Stimulated activated CD4-positive, alpha-beta T cell treated with anti-CD3 and anti-CD28 coated beads, TNF-alpha, amount 100 ng/mL, for 1 hour (primary cell): ENCODE measurements at places on chromosomes 16 and 17.

GRCh38 chr16:10362077-10362863 lies 23.6 kb upstream of the ATF7IP2 start:
- DNase-seq: no peak

- DNase-seq: no peak
Measured at GRCh38 chr17:31174215-31174614, 79.4 kb downstream of the NF1 start.

DNA sequence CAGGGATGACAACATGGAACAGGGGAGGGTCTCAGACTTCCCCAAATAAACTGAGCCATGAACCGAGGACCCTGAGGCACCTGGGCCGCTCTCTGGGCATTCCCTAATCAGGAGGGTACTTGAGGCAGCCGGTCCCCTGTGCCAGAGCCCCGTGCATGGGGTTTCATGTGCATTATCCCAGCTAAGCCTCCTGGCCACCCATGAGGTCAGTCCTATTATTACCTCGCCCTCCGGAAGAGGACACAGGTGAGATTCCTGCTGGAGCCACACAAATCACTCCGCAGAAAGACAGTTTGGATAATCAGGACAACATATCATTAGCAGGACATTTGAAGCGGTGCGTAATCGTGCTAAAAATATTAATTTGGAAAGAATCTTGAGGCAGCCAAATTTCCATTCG lies 274.0 kb downstream of the PARN start:
- no peak for DNase-seq

DNA sequence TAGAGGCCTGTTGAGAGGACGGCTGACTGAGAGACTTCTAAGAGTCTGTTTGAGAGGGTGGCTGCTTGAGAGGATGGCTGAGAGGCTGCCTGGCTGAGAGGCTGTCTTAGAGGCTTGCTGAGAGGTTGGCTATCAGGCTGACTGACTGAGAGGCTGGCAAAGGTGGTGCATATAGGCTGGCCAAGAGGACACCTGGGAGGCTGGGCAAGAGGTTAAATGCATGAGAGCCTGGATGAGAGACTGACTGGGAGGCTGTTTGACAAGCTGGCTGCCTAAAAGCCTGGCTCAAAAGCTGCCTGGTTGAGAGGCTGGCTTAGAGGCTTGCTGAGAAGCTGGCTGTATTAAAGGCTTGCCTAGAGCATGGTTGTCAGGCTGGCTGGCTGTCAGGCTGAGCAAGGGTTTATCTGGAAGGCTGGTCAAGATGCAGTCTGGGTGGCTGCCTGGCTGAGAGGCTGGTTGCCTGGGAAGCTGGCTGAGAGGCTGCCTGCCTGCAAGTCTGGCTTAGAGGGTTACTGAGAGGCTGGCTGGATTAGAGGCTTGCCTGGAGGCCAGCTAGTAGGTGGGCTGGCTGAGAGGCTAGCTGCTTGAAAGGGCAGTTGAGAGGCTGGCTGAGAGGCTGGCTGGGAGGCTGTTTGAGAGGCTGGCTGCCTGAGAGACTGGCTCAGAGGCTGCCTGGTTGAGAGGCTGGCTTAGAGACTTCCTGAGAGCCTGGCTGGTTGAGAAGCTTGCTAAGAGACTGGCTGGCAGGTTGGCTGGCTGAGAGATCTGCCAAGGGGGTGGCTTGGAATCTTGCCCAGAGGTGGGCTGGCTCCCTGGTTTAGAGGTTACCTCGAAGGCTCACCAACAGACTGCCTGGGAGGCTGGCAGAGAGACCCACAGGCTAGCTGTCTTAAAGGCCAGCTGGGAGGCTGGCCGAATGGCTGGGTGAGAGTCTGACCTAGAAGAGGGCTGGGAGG lies 38.3 kb upstream of the ACSM2B start:
- no peak for DNase-seq

DNA sequence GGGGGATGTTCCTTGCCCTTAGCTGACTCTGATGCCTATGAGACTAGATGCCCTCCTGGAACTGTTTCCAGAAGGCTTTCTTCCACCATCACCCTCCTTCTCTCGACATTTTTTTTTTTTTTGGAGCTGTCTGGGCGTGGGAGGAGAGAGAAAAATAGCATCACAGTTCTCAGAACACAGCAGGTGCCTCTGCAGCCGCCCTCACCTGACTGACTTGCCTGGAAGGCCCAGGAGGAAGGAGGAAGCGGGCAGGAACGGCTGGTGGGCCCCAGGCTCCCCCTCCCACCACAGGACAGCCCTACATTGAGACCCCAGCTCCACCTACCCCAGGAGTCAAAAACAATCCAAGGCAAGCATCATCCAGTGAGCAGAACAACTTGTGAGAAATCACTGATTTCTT lies 20.3 kb upstream of the CACNG5 start:
- DNase-seq: no peak

DNA sequence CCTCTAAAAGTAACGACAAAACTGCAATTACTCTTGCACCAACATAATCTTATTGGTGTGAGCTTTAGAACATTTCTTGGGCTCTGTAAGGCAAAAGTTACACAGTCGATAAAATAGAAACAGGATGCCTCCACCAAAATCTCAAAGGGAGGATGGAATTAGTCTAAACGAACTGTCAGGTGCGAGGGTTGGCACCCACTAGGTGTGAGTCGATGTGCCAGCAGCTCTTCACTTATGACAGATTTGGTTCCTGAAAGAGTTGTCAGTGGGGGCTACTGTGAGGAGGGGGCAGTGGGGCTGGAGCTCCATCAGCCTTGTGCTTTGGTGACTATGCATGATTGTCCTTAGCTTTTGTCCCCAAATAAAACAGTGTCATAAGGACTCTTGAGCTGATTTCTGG lies 422.9 kb downstream of the TMEM114 start:
- no peak for DNase-seq

GRCh38 chr17:75191584-75191983 lies 8.8 kb upstream of the SUMO2 start:
- no peak for DNase-seq

- peak; percentile 28 for DNase-seq
Measured at GRCh38 chr17:75633486-75634375, 497 bp downstream of the SMIM5 start.

DNA sequence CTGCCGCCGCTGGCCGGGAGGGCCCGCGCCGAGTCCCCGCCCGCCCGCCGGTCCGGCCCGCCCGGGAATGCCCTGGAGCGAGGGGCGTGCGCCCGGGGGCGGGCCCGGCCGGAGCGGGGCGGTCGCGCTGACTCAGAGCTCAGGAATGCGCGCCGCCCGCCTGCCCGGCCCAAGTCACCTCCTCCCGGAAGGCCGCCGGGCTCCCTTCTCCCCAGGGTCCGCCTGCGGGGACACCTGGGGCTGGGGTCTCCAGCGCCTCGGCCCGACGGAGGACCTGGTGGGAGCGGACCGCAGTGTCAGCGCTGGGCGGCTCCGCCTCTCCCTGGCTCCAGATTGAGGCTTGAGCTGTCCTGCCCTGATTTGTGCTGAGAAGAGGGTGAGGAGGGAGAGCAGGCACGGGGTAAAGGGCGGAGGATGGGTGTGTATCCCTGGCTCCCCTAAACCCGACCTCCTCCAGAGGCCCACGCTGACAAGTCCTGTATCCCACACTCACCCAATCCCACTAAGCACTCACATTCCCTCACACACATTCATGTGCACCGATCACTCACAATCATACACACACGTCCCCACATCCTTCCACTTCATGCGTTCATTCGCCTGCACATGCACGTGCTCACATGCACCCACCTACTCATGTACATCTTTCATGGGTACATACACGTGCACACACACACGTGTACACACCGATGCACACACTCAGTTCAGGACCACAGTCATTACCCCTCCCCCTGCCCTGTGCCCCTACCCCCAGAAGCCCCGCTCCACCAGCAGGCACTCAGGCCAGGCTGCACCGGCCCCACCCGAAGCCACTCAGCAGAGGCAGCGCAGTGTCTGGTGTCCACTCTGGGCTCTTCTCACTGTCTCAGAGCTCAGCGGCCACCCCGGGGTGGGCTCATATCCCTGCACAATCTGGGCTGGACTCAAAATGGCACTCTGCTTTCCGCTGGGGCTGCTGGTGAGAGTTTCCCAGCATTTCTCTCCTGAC lies at the start of gene RHBDF1:
Gene RHBDF1 (minus strand): TSS at position 71 of the 988 bp plus-strand sequence. CDS start 7,616 bp downstream, outside the sequence.
- DNase-seq: no peak

GRCh38 chr17:72386619-72387237 lies 265.9 kb downstream of the SOX9 start:
- DNase-seq: no peak

DNA sequence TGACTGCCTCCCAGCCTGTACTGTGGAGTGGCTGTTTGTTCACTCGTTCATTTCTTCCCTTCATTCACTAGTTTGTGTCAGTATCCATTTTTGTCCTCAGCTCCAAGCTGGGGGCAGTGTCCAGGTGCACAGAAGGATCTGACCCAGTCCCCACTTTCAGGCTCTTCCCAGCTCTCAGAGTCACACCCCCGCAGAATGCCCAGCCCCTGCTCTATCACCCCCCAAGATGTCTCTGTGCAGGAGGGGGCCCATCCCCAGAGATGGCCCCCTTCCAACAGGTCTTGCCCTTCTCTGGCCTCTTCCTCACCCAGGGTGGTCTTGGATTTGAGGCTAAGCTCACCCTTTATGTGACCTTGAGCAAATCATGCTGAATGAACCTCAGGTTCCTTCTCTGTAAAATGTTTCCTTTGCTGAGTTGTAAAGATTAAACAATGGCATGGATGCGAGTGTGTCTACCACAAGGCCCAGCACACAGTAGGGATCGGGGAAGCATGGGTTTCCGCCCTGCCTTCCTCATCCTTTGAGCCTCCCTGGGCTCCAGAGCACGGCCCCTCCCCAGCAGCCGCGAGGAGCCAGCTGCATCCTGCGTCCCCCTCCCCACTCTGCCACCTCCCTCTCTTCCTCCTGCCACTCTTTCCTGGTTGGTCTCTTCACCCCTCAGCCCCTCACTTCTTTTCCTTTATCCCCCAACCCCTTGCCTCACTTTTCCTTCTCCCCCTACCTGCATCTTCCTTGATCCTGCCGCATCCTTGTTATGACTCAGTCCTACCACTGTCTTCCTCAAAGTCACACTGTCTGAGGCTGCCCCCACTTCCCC lies 2.8 kb downstream of the FBXL19 start:
- DNase-seq: no peak

DNA sequence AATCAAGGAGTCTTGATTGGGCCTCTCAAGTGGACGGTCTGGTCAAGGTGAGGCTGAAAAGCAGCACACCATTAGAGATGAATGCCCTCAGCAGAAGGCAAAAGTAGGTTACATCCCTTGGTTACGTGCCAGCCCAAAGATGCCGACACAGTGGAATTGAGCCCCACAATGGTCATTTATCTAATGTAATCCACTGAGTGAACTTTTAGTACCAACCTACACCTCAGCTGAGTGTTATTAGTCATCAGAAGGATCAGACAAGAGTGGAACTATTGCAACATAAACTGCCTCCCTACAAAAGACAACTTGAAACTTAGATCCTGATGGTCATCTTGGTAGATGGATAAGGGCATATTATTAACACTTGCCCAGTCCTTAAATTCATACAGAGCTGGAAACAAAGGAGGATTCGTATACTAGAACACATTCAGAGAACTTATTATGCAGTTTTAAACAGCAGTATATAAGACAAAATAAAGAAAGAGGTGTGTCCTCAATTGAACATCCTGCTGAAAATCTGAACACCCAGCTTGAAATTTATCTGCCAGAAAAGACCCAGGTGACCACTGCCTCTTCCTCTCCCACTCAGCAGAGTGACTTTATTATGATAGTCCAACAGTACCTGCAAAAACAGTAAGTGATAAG lies 2.8 kb downstream of the DCUN1D3 start:
- no peak for DNase-seq

DNA sequence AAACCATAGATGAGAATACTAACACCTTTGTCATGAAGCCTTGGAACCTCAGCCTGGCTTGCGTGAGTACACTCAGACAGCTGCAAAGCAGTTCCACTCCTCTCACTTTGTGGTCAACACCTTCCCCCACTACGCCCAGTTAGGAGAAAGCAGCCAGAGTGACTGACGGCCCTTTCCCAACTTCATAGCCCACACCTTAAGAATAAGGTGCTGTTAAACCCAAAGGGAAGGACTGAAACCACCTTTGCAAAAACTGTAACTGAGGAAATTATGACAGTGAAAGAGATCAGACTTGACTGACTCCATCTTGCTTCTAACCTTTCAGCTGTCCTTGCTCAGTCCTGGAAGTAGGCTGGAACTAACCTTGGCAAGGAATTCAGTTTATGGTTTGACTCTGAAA lies 13.7 kb downstream of the N4BP1 start:
- no peak for DNase-seq

GRCh38 chr17:80866050-80866793 lies 125.4 kb upstream of the CHMP6 start:
- DNase-seq: peak; percentile 33

DNA sequence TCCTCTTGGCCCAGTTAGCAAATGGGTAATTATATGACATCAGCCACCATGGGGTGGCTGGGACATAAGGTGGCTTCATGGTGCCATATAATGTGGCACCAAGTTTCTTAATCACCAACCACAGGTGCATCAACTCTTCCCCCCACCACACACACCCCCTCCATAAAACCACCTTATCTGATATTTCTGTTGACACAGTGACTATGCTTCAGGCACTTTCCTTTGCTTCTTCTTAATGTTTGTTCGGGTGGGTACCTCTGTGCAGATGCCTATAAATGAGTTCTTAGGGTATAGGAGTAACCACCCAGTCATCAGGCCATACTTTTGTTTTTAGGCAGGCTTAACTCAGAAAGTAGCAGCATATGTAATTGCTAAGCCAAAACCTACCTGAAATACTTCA lies 29.5 kb downstream of the RNF43 start:
- no peak for DNase-seq

- no peak for DNase-seq
Measured at GRCh38 chr17:38740044-38740443, 8.1 kb downstream of the PCGF2 start.

DNA sequence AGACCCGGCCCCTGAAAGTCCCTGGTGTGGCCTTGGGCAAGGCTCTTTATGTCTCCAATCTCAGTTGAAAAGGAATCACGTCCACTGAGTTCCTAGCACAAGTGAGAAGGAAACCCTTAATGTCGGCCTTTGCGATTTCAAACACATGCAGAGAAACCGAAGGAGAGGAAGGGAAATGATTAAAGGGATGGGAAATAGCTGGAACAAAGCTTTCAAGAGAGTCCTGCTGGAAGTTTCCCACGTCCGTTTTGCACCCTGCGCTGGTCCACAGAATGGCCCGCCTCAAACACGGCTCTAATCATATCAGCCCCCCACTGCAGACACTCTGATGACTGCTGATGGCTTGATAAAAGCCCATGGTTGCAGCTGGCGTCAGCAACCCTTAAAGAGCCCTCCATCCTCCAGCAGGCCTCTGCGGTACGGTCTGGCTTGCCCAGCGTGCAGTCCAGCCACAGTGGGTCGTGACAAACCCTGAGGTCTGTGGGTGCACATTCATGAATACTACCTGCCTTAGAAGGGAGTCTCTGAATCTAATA lies 765.5 kb upstream of the EEF2KMT start:
- no peak for DNase-seq

- DNase-seq: peak; percentile 44
Measured at GRCh38 chr16:89722392-89723278, 1.3 kb downstream of the ZNF276 start.
